ENCODE measurements at places on chromosomes 2 and 18. TPM values are rescaled to one million over a fixed set of nuclear protein-coding genes. Genes with fewer than 3 reads are reported as not detected.

The PLGLB2 gene
- total RNA-seq: 0.99 TPM

DNA sequence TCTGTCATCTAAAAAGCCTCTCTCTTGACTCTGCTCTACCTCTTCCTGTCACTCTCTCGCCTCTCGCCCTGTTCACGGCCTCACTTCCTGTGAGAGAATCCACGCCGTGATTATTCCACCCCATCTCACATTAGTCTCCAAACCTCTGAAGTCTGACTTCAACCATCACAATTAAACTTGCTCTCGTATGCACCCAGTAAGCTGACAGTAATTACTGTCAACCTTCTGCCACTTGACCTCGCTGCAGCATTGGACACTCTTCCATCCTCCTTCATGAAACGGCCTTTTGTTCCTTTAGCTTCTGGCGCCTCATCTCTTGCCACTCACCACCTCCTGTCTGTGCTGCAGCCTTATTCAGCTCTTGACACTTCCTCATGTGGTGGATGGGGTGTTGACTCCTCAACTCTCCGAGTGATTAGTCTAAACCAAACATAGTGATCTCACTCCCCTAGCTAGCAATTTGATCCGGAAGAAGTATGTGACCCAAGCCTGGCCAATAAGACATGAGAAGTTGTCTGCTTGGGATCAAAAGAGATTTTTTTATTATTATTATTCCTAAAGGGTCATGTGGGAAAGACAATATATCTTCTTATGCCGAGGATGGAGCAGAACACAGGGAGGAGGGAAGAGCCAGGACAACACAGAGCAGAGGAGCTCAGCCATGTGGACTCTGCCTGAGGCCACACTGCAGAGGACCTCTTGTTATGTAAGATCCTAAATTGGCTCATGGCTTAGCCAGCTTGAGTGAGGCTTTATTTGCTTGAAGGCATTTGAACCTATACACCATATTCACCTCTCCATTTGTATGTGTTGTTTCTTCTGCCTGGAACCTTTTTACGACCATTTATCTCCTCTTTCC is 38.4 kb upstream of the MYO1B start:
- no peak for DNase-seq

GRCh38 chr2:9918275-9918674 is 33.2 kb upstream of the GRHL1 start:
- no peak for DNase-seq

DNA sequence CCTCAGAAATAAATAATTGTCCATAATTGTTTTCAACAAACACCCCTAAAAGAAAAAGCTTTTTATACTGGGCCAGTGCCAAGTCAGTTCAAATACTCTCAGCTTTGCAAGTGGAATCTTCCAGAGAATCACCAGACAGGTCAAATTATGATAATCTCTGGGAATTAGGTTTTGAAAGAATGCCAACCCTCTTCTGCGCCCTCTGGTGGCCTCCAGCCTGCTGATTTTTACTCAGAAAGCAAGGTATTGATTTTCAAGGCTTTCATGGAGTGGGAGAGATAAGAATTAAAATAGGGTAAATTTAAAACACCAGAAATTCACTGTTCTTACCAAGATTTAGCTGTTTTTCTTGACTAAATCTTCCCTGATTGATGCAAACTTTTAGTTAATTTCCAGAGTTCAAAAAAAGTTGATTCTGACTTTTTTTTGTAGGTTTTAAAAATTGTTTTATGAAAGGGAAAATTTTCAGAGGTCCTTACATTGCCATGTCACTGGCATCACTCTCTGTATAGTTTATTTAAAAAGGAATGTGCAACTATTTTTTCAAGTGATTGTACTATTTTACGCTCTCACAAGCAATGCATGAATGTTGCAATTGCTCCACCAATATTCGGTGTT is 282.9 kb upstream of the TNP1 start:
- DNase-seq: no peak

The CHRND gene
- not detected for total RNA-seq

GRCh38 chr2:218849721-218850120 is 9.9 kb upstream of the WNT6 start:
- no peak for DNase-seq

DNA sequence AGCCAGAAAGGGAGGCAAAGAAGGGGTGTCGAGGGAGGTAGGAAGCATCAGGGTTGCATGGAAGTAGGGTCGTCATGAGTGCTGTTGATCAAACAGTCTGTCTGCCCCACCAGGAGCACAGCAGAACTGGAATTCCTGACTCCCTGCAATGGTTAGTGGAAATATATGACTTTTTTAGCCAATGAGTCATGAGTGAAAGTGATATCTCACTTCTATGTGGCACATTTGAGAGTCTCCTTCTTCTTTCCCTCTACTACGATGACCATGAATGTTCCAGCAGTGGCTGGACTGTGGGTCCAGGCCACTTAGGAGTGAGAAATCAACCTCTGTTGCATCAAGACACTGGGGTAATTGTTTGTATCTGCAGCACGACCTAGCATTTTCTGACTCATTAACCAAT is 199.5 kb downstream of the TTC32 start:
- DNase-seq: no peak

GRCh38 chr2:204495381-204495780 is 49.9 kb upstream of the PARD3B start:
- DNase-seq: no peak

The PHOSPHO2 gene
- total RNA-seq: 4.4 TPM

DNA sequence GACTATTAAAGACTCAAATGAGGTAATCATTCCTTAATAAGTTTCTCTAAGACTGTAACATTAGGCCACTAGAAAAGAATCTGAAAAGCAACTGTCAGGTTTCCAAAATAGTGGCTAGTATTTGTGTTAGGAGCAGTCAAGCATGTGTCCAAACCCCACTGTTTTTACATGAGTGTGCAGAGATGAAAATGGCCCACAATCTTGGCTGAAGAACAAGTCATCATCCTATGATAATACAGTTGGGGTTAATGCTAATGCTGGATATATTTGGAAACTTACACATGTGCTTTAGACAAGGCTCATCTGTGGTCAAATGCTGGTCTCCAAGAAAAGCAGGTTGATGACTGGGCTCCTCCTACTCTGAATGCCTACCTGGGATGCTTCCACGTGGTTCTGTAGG is 73.6 kb downstream of the MAIP1 start:
- DNase-seq: no peak
